Pulmonary artery endothelial cell (primary cell): ENCODE measurements at places on chromosomes 6 and 20. TPM values are rescaled to one million over a fixed set of nuclear protein-coding genes. Genes with fewer than 3 reads are reported as not detected.

ARFGEF3 gene
- total RNA-seq, result 7.1 and 8.2 TPM in 2 replicates

IMPG1 gene
- not detected in 2 replicates for total RNA-seq

CCN2 gene
- 642 and 861 TPM in 2 replicates for total RNA-seq

TFAP2A gene
- total RNA-seq, result 0.78 and 2.1 TPM in 2 replicates

SERPINB6 gene
- 112 and 122 TPM in 2 replicates for total RNA-seq

MARCKS gene
- total RNA-seq, result 171 TPM in 2 replicates

NOX3 gene
- not detected in 2 replicates for total RNA-seq

AURKA gene
- 32.9 and 80.7 TPM in 2 replicates for total RNA-seq

FABP7 gene
- total RNA-seq, result not detected in 2 replicates

BMP5 gene
- 0.11 TPM in 1 of 2 replicates, not detected in the other for total RNA-seq

SIRPA gene
- 14.5 and 25.3 TPM in 2 replicates for total RNA-seq

SYCP2L gene
- not detected in 2 replicates for total RNA-seq

TMEM217 gene
- total RNA-seq, result 8.8 and 15.5 TPM in 2 replicates

HEY2 gene
- total RNA-seq, result 0.46 and 2.8 TPM in 2 replicates

JPH2 gene
- not detected in 2 replicates for total RNA-seq

LRRN4 gene
- not detected in 2 replicates for total RNA-seq

SLC35D3 gene
- total RNA-seq, result not detected in 2 replicates

EGFL8 gene
- total RNA-seq, result 1.2 and 1.3 TPM in 2 replicates

COL9A3 gene
- 0.04 and 0.20 TPM in 2 replicates for total RNA-seq

CCM2L gene
- total RNA-seq, result 6.4 and 10.3 TPM in 2 replicates

PAK5 gene
- not detected in 2 replicates for total RNA-seq

MAP7 gene
- total RNA-seq, result 0.66 and 0.74 TPM in 2 replicates

PHACTR3 gene
- not detected in 2 replicates for total RNA-seq

CALHM6 gene
- total RNA-seq, result 0.32 and 0.40 TPM in 2 replicates

LY86 gene
- not detected in 2 replicates for total RNA-seq

PERP gene
- total RNA-seq, result 19.0 and 23.7 TPM in 2 replicates

GPR6 gene
- not detected in 2 replicates for total RNA-seq
